ENCODE measurements at places on chromosomes 7 and 10. TPM values are rescaled to one million over a fixed set of nuclear protein-coding genes. Genes with fewer than 3 reads are reported as not detected.

Gene KLF6
- 73.8 TPM for polyA plus RNA-seq

Gene TUBAL3
- 0.04 TPM for polyA plus RNA-seq

Gene TFR2
- polyA plus RNA-seq = 0.48 TPM

Gene TFAM
- 8.2 TPM for polyA plus RNA-seq

Gene C10orf53
- polyA plus RNA-seq = not detected

Gene FAM25C
- not detected for polyA plus RNA-seq

Gene HYAL4
- polyA plus RNA-seq = not detected

Gene ANKRD61
- polyA plus RNA-seq = 0.16 TPM

Gene SUMF2
- polyA plus RNA-seq = 84.3 TPM

Gene C10orf71
- polyA plus RNA-seq = 0.01 TPM

Gene ACSM6
- polyA plus RNA-seq = 0.07 TPM

Gene PKD2L1
- polyA plus RNA-seq = not detected

Gene CLEC5A
- polyA plus RNA-seq = 0.15 TPM

Gene CNTNAP2
- polyA plus RNA-seq = under 0.01 TPM

Gene SFTPA1
- polyA plus RNA-seq = 0.39 TPM

Gene SLC26A5
- 0.04 TPM for polyA plus RNA-seq

Gene LRIT1
- polyA plus RNA-seq = not detected

Gene GLRX3
- 37.2 TPM for polyA plus RNA-seq

Gene CLCN1
- polyA plus RNA-seq = 0.07 TPM

Gene ARF5
- 152 TPM for polyA plus RNA-seq

Gene WEE2
- polyA plus RNA-seq = not detected

Gene PON1
- not detected for polyA plus RNA-seq

Gene CPVL
- 11.5 TPM for polyA plus RNA-seq

Gene HTR5A
- polyA plus RNA-seq = not detected

Gene COL1A2
- 486 TPM for polyA plus RNA-seq

Gene CYP3A7
- 0.10 TPM for polyA plus RNA-seq

Gene BLNK
- 2.9 TPM for polyA plus RNA-seq

Gene CDC14C
- polyA plus RNA-seq = not detected

Gene PHKG1
- 1.3 TPM for polyA plus RNA-seq

Gene IDE
- polyA plus RNA-seq = 6.2 TPM

Gene EGR2
- 10.4 TPM for polyA plus RNA-seq

Gene GLI3
- 8.4 TPM for polyA plus RNA-seq

Gene MYOZ1
- polyA plus RNA-seq = 0.34 TPM

Gene KLF14
- 0.31 TPM for polyA plus RNA-seq

Gene ADCY1
- polyA plus RNA-seq = 1.2 TPM

Data from adipose tissue (tissue), 3 donors.